Gastrocnemius medialis (tissue), 4 donors: ENCODE measurements at places on chromosomes 11 and 22. TPM values are rescaled to one million over a fixed set of nuclear protein-coding genes. Genes with fewer than 3 reads are reported as not detected.

GRCh38 chr22:16932577-16932976, 75.4 kb downstream of the GAB4 start:
- no peaks in the 10 kb centered on the region for H3K27me3 ChIP-seq
- no peak overlapping the region for H3K27ac ChIP-seq
- no peak overlapping the region for H3K4me3 ChIP-seq
- DNase-seq, result peak; percentile 18
- H3K4me1 ChIP-seq, result no peaks in the 10 kb centered on the region

DNA sequence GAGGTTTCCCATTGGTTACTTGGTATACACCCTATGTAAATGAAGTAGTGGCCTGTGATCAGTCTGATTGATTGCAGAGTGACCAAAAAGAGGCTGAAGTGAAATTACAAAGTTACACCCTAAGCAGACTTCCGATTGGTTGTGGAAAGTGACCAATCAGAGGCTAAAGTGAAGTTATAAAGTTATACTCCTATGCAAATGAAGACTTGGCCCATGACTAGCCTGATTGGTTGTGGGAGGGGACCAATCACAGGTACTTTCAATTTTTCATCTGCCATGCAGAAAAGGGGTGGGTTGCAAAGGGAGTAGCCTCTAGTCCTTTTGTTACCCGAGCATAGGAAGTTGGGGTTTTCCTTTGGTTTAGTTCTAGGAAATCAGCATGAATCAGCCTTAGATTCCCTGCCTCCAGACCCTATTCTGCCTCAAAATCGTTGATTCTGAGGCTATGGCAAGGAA, 18.1 kb upstream of the CSTF3 start:
- no peaks in the 10 kb centered on the region for H3K27me3 ChIP-seq
- no peak for DNase-seq
- no peak overlapping the region for H3K27ac ChIP-seq
- H3K36me3 ChIP-seq, result no peaks in the 10 kb centered on the region
- no peak overlapping the region for H3K4me3 ChIP-seq
- H3K4me1 ChIP-seq, result no peaks in the 10 kb centered on the region

- H3K36me3 ChIP-seq, result no peaks in the 10 kb centered on the region
- H3K27me3 ChIP-seq, result peaks cover 54% of the 10 kb centered on the region
- DNase-seq, result no peak
- no peaks in the 10 kb centered on the region for H3K4me1 ChIP-seq
Observed at GRCh38 chr11:13966013-13966412, 3.5 kb downstream of the SPON1 start.

GRCh38 chr11:109939166-109939810, 153.9 kb upstream of the ZC3H12C start:
- no peaks in the 10 kb centered on the region for H3K36me3 ChIP-seq
- H3K4me1 ChIP-seq, result peaks cover 3% of the 10 kb centered on the region
- H3K27me3 ChIP-seq, result no peaks in the 10 kb centered on the region
- no peak overlapping the region for H3K4me3 ChIP-seq
- H3K27ac ChIP-seq, result no peak overlapping the region

Gene NEFH
- not detected for total RNA-seq
